ENCODE measurements at places on chromosomes 12 and 14.

GRCh38 chr12:8590842-8591545 is 21.7 kb downstream of the AICDA start:
- DNase-seq: no peak

- no peak for DNase-seq
Observed at GRCh38 chr14:101318271-101318670, 243.0 kb upstream of the DIO3 start.

GRCh38 chr12:119989361-119989730 is 310 bp downstream of the BICDL1 start:
- no peak for DNase-seq

DNA sequence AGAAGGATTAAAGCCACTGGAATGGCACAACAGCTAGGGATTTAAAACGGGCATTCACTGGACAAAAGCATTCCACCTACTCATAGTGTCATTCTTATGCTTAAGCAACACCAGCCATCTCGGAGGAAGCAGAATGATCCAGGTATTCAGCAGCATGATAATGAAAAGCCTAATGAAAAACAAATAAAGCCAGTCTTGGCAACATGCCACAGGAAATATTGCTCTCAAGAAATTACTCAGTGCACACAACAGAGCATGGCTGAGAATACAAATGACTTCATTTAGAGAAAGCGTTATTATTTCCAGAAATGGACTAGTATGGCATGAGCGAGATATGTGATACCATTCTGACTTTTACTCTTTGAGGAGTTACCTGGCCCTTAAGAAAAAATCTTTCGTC is 442.2 kb downstream of the APAF1 start:
- no peak for DNase-seq

GRCh38 chr12:21607701-21608100 is 3.1 kb upstream of the GYS2 start:
- no peak for DNase-seq

DNA sequence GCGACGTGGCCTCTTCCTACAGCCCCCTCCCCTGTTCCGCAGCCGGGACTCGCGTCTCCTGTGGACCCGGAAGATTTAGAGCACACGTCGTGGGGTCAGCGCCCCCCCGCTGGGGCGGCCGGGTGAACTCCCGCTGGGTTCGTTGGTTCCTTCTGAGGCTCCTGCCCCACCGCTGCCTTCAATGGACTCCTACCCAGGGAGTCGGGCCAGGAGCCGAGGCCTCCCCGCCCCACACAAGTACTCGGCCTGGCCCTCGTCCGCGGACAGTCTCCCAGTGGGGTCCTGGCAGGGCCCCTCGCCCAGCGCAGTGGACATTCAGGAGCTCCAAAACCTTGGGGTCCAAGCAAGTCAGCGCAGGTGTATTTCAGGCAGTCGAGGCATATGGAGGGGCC is 1.2 kb downstream of the MMP17 start:
- no peak for DNase-seq

GRCh38 chr12:7039403-7039802 is 21.1 kb upstream of the C1S start:
- no peak for DNase-seq

- DNase-seq: no peak
Observed at GRCh38 chr12:9332564-9332963, 124.4 kb upstream of the PZP start.

- DNase-seq: no peak
Observed at GRCh38 chr12:107271523-107271922, 178.2 kb upstream of the CRY1 start.

DNA sequence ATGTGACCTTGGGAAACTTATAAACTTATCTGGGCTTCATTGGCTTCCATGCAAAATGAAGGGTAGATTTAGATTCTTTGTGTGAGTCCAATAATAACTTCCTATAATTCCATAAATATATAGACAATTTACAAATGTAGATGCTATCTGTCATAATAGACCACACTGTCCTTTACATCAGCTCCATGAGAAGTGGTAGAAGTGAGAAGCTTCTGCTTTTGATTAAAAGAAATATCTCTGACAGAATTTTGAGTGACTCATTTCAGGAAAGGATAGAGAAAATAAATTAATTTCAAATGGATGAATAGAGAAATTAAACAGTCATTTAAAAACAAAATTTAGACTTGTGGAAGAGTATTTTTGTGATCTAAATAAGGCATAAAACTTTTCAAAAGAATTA is 329.7 kb upstream of the ATP2B1 start:
- no peak for DNase-seq

- no peak for DNase-seq
Observed at GRCh38 chr14:88168025-88168424, 155.0 kb downstream of the KCNK10 start.

DNA sequence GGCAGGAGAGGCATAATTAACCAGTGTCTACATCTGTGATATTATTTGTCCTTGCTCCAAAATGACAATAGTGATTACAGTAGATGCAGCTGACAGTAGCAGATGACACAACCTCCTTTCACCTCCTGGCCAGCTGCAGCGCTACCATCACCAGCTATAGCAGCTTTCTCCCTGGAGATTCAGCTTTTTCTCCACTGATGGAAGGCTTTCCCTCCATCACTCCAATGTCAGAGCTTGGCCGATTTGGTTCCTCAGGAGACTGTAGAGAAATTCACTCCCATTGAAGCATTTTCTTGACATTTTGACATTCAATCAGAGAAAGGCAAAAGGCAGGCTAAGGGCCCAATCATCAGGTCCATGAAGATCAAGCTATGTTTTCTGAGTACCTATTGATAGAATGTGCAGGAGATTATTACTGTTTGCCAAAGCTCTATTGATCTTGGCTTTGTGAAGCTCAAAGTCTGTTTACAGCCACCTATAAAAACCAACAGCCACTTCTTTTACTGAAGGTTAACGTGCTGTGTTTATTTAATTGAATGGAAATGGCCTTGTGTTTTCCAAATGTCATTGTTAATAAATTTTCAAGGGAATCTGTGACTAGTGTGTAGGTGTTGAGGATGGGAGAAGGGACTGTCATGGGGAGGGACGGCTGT is 785.1 kb downstream of the DIO2 start:
- DNase-seq: no peak

GRCh38 chr12:40248585-40249297 is 23.9 kb downstream of the LRRK2 start:
- no peak for DNase-seq

- no peak for DNase-seq
Observed at GRCh38 chr12:47393403-47393790, 312.4 kb downstream of the RPAP3 start.

DNA sequence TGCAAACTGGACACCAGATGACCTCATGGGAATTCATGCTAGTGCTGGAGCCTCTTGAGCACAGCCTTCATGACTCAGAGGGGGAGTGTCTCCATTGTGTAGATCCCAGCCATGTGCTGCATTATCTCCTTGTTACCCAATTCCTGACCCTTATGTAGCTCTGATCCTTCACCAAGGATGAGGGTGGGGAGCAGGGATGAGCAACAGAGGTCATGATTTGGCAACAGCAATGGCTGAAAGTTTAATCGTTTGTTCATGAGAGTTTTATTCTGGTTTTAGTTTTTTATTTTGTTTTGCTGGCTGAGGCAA is 9.5 kb upstream of the BDKRB1 start:
- DNase-seq: no peak

- no peak for DNase-seq
Observed at GRCh38 chr14:63401646-63402045, 82.9 kb upstream of the GPHB5 start.

DNA sequence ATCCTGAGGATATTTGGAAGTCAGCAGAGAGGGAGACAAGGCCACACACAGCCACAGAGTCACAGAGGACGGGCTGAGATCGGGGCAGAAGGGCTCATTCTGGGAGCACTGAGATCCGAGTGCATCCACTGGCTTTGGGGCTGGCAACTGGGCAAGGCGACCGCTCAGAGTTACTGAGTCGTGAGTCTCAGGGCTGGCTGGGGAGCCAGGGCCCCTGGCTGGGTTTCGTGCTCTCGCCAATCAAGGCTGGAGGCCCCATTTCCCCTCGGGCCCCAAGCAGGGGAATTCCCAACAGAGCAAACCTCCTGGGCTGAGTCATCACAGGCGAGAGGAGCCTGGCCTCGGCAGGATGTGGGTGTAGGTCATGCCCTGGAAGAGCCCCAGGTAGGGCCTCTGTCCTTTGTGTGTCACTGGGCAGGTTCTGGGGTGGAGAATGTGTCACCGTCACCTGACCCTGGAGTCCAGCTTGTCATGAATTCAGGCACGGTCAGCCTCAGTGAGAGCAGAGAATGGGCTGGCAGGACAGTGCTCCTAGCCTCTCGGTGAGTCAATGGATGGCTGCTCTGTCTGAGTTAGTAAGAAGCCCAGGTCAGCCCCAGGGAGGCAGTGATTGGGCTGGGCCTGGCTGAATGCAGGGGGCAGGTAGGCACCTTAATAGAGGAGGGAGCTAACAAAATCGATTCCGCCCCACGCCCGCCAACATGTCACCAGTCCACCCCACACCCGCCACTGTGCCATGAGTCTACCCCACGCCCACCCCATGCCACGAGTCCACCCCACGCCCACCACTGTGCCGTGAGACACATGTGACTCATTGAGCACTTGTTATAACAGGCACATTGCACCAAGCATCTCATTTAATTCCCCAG is 16.9 kb downstream of the ASB2 start:
- peak; percentile 70 for DNase-seq

GRCh38 chr14:33685026-33685425 is 265.8 kb downstream of the EGLN3 start:
- DNase-seq: no peak

DNA sequence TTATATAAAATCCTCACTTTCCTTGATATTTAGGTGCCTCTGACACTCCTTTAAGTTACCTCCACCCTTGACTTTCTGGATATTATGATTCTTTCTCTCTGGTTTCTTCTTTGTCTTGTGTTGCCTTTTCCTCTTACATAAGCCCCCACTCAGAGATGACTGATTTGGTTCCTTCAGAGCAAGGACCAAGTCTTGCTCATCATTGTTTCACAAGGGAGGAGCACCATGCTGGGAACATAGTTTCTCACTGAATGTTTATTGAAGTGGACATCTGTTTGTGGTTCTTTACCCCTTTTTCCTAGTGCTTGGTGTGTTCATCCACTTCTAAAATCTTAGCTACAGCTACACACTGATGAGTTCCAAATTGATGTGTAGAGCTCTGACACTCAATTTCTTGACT is 161.3 kb upstream of the PTPRQ start:
- DNase-seq: no peak

DNA sequence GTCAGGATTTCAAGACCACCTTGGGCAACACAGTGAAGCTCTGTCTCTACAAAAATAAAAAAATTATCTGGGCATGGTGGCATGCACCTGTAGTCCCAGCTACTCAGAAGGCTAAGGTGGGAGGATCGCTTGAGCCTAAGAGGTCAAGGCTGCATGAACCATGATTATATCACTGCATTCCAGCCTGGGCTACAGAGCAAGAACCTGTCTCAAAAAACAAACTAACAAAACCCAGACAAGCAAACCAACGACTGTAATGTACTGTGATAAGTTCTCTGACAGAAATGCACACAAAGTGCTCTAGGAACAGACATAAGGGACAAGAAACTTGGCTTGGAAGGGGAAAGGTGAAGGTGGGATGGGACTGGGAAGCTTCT is 22.4 kb downstream of the ENTPD5 start:
- DNase-seq: no peak
